ENCODE measurements at places on chromosomes 1 and 21.

DNA sequence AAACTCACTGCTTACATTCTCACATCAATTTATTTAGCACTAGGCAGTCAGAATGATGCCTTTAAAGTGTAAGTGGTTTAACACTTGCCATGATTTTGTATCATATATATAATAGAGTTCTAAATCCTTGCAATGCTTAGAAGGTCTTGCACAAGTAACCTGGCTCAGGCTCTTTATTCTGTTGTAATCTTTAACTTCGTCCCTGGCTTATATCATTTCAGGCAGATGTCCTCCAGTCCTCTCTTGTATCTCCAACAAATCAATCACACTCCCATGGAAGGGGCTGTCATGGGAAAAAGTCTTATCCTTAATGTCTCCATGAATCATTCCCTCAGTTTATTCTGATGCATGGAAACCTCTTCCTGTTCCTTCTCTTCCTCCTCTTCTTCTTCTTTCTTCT, 841.6 kb upstream of the B3GALT2 start:
- no peaks in the 10 kb centered on the region for H3K36me3 ChIP-seq
- DNase-seq = no peak
- H3K4me1 ChIP-seq = no peaks in the 10 kb centered on the region
- H3K27ac ChIP-seq = no peak overlapping the region

GRCh38 chr1:12056331-12056841, 6.7 kb upstream of the TNFRSF8 start:
- H3K4me1 ChIP-seq = peaks cover 17% of the 10 kb centered on the region
- no peak for DNase-seq
- H3K4me3 ChIP-seq = no peak overlapping the region
- H3K27me3 ChIP-seq = no peaks in the 10 kb centered on the region
- no peak overlapping the region for H3K27ac ChIP-seq

DNA sequence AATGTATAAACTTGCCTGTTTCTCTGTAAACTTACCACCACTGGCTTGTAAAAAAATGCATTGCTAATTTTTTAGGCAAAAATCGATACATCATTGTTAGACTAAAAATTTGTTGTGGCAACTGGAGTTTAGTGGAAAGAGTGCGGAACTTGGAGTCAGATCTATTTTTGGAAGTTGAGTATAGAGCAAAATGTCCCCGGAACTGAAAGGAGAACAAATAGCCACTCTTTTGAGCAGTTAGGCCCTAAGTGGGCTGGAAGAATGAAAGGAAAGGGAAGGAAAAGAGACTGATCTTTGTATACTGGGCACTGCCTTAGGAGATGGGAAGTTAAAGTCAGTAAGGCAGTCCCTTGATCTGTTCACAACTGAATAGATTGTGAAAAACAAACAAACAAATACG, 30.2 kb downstream of the OPTC start:
- no peak overlapping the region for H3K27ac ChIP-seq
- no peak overlapping the region for H3K4me3 ChIP-seq
- no peaks in the 10 kb centered on the region for H3K4me1 ChIP-seq

GRCh38 chr1:77133731-77134358, 85.4 kb downstream of the PIGK start:
- no peaks in the 10 kb centered on the region for H3K27me3 ChIP-seq
- H3K36me3 ChIP-seq = no peaks in the 10 kb centered on the region
- H3K4me1 ChIP-seq = no peaks in the 10 kb centered on the region
- no peak for DNase-seq

GRCh38 chr1:23741609-23742008, 1.7 kb upstream of the ELOA start:
- DNase-seq = no peak
- no peak overlapping the region for H3K4me3 ChIP-seq
- H3K36me3 ChIP-seq = no peaks in the 10 kb centered on the region
- peaks cover 23% of the 10 kb centered on the region for H3K4me1 ChIP-seq

DNA sequence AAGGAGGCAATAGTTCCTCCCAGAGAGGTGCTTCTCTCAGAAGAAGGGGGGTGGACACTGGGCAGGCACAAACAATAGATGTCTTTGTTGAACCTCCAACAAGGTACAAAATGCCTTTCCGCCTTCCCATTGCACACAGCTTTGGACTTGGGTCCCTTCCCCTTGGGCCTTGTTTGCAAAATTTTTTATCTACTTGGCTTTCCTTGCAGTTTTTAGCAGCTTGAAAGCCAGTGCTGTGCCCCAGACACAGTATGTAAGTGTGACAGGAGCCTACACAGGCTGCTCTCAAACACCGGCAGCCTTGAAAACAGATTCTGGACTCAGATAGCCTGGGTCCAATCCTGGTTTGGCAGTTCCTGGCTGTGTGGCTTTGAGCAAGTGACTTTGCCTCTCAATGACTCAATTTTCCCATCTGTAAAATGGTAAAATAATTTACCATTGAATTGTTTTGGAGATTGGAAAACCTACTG, 43.0 kb downstream of the ELAPOR1 start:
- H3K4me1 ChIP-seq = no peaks in the 10 kb centered on the region
- no peak overlapping the region for H3K4me3 ChIP-seq
- no peaks in the 10 kb centered on the region for H3K36me3 ChIP-seq
- no peak overlapping the region for H3K27ac ChIP-seq
- no peaks in the 10 kb centered on the region for H3K27me3 ChIP-seq

DNA sequence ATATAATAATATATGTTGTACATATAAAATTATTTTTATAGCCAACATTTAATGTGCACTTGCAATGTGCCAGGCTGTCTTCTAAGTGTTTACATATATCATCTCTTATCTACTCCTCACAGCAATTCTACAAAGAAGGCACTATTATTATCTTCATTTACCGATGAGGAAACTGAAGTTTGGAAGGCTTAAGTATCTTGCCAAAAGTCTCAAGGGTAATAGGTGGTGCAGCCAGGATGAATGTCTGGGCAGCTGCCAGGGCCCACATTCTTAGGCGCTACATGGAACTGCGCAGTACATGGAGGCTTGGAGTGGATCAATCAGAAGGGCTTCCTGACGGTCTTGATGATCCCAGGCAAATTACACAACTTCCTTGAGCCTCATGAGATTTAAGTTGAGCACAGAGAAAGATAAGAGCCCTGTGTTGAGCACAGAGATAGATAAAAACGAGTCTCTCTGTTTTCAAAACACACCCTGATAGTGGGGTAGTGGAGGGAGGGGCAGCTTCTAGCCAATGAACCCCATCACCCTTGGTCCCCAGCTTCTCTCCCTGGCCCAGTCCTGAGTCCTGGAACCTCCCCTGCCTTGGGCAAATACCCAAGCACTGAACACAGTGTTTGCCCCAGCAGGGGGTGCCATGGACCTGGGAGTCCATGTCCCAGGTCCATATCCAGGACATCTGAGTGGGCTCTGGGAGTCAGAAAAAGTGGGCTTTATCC, 9.2 kb downstream of the POU3F1 start:
- no peak overlapping the region for H3K27ac ChIP-seq
- H3K4me1 ChIP-seq = no peaks in the 10 kb centered on the region
- H3K4me3 ChIP-seq = no peak overlapping the region
- H3K36me3 ChIP-seq = no peaks in the 10 kb centered on the region

GRCh38 chr21:39869141-39869818, 2.0 kb downstream of the PCP4 start:
- H3K4me1 ChIP-seq = no peaks in the 10 kb centered on the region
- H3K27ac ChIP-seq = no peak overlapping the region
- no peaks in the 10 kb centered on the region for H3K27me3 ChIP-seq
- no peaks in the 10 kb centered on the region for H3K36me3 ChIP-seq
- no peak for DNase-seq
- H3K4me3 ChIP-seq = no peak overlapping the region

DNA sequence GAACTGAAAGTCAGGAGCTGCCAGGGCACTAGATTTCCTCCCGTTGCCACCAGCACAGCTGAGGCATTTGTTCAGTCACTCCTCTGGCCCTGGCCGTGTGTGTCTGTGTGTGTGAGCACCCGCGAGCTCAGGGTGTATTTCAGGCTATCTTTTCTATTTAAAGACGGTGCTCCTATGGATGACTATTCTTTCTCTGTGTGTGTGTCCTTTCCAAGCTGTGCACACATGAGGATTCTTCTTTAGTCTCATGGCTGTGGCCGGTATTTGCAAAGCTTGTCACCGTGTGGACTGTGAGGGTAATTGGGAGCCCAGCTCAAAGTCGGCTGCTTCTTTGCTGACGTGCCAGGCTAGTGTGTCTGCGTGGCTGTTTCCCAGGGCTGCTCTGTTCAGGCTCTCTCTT, 3.0 kb upstream of the KCND3 start:
- DNase-seq = peak; percentile 65
- no peak overlapping the region for H3K4me3 ChIP-seq
- no peaks in the 10 kb centered on the region for H3K36me3 ChIP-seq
- H3K27ac ChIP-seq = peak overlapping the region; percentile 72
- peaks cover 22% of the 10 kb centered on the region for H3K4me1 ChIP-seq

DNA sequence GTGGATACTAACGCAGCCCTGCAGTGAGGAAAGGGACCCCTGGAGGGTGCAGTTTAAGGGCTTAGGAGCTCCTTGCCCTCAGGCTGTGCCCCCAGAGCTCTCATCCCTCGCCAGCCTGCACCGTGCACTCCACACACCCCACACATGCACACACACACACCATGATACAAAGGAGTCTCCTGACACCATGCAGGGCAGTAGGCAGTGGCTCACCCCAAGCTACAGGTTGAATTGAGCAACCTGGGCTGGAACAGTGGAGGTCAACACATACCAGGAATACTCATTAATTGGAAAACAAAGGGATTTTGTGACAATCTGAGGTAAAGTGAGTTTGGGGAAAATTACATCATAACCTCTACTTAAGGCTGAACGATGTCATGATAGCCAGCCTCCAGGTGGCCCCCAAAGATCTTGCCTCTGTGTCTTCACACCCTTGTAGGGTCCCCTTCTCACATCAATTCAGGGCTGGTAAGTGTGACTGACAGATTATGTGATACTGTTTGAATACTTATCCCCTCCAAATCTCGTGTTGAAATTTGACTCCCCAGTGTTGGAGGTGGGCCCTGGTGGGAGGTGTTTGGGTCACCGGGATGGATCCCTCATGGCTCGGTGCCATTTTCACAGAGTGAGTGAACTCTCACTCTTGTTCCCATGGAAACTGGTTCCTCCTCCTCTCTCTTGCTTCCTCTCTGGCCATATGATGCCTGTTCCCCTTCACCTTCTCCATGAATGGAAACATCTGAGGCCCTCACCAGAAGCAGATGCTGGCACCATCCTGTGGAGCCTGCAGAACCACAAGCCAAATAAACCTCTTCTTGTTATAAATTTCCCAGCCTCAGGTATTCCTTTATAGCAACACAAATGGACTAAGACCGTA, 111.0 kb upstream of the RAB4A start:
- DNase-seq = no peak
- H3K4me1 ChIP-seq = no peaks in the 10 kb centered on the region
- no peaks in the 10 kb centered on the region for H3K36me3 ChIP-seq
- H3K27me3 ChIP-seq = no peaks in the 10 kb centered on the region

- no peak for DNase-seq
- no peaks in the 10 kb centered on the region for H3K4me1 ChIP-seq
- H3K4me3 ChIP-seq = no peak overlapping the region
- H3K36me3 ChIP-seq = no peaks in the 10 kb centered on the region
These were observed 142.7 kb downstream of the TSEN15 start for GRCh38 chr1:184194236-184194635.

Measured in psoas muscle (tissue), 8 donors.